ENCODE measurements at places on chromosomes 4 and X.

DNA sequence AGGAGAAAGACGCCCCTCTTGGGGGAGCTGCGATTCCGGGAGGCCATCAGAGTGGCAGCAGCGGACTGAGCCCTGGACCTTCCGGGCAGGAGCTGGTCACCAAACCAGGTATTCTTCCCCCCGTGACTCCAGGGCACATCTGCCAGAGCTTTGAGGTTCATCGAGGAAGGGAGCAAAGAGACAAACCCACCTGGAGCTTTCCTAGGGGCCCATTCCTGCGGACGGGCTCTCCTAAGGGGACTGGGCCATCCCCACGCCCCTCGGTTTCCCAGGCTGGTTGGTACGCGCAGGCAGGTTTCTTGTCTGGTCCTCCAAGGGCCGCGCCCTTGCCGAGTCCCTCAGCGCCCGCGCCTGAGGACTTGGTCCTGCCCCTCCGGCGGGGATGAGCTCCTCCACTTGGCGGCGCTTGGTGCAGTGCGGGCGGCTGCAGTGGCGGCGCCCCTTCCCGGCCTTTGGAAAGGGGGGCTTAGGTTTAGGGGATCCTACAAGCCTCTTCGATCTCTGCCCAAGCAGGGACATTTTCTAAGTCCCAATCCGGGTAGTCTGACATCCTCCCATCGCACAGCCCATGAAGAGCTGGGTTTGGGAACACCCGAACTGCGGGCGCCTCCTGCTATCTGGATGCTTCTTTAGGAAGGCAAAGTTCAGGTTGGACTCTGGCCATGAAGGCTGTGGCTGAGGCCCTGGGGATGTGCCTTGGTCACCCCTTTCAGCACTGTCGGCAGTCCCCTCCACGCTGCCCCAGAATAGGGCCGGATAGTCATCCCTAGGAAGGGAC is 538 bp downstream of the STBD1 start:
- no peak for DNase-seq

DNA sequence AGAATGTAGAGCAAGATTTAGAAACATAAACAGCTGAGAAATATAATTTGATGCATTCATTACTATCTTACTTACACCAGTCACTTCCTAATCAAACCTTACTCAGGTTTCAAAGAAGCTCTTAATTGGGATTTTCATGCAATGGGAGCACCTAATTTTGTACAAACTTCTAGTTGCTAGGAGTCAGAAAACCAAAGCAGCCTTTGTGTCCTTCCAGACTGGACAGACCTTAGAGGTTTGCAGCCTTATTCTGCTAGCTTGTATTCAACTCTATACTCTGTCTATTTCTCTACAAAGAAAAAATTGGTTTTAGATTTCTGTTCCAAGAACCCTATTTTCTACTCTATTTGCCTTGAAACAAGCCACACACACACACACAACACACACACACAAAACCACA is 19.4 kb downstream of the GABRA2 start:
- no peak for DNase-seq

DNA sequence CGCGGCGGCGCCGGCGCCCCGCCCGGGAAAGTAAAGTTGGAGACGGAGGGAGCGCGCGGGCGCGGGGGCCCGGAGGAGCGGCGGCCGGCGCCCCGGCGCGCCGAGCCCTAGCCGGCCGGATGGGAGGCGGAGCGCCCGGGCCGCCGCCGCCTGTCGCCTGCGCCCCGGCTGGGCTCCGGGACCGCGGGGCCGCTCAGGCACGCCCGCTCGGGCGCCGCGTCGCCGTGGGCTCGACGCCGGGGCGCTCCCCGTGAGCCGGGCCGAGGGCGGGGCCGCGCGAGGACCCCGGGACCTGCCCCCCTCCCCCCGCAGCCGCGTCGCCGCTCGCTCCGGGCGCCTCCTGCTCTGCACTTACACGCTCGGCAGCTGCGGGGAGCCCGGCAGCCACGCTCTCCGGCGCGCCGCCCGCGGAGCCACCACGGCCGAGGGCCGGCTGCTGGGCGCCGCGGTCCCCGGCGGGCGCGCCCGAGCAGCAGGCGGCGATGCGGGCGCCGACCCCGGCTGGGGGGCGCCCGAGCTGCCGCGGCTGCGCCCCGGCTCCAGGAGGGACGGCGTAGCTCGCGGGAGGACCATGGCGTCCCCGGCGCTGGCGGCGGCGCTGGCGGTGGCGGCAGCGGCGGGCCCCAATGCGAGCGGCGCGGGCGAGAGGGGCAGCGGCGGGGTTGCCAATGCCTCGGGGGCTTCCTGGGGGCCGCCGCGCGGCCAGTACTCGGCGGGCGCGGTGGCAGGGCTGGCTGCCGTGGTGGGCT is at the start of gene ADRA2C:
TSS of gene ADRA2C (plus strand) at position 350 of the 749 bp plus-strand sequence. CDS start at position 572, 222 bp downstream.
- DNase-seq: no peak

GRCh38 chr4:155964016-155964891 is 10.6 kb upstream of the CTSO start:
- DNase-seq: no peak

DNA sequence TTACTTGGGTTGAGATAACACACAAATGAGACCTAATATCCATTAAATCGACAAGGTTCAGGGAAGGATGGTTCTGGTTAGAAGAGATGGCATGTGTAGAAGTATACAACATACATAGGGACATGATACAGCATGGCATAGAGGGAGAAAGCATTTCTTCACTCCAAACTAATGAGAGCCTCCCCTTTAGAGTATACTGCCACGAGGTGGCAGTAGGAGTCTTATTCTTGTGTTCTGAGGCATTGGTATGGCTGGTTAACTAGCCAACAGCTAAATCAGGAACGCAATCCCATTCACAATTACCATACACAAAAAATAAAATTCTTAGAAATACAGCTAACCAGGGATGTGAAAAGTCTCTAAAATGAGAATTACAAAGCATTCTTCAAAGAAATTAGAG is 29.1 kb upstream of the TRO start:
- DNase-seq: peak; percentile 33

GRCh38 chrX:71612256-71612655 is 6.1 kb downstream of the CXCR3 start:
- no peak for DNase-seq

DNA sequence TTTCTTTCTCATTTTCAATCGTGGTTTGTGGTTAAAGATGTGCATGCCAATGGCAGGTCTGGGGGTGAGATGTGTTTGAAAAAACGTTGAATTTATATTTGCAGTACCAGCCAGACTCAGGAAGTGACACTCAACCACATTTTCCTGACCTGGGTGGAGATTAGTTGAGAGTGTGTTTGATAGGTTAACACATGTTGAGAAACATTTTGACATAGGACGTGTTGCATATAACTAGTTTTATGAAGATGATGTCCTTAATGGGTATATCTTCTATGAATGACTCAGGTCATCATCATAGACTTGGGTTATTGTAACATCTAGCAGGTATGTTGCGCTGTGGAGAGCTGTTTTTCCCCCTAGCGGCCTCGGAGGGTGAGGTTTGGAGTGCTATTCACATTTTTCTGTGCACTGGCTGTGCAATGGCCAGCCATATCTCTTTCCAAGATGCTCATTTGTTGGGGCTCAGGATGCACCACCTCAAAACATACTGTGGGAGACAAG is 21.7 kb upstream of the CD38 start:
- DNase-seq: peak; percentile 70

DNA sequence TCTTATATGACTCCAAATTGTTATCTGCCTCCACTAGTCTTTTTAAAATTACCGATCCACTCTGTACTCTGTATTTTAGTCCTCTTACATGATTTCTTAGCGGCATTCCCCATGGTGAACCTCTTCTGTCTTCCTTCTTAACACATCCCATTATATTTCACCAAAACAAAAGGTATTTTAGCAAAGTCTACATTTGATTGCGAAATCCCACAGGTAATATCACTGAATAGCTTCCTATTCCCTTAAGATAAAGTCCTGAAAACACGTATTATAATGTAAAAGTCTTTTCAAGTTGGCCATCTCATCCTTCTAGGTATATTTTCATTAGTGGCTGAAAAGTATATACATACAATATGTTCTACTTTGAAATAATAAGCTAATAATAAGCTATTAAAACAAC is 2016.0 kb upstream of the IGFBP7 start:
- DNase-seq: no peak

DNA sequence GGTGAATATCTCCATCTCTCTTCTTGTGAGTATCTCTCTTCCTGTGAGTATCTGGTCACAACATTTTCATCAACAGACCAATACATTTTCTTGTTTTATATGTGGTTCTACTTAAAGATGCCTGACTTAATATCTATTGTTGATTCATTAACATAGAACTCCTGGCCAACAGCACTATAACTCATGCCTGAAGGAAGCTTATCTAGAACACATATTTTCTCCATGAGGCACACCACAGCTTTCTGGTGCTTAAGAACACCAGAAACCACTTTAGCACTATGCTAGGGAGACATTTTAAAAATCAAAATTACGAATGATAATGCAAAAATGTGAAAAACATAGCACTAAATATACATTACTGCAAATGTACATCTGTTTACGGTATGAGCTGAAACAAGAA is 190.4 kb downstream of the GABRB1 start:
- DNase-seq: no peak

DNA sequence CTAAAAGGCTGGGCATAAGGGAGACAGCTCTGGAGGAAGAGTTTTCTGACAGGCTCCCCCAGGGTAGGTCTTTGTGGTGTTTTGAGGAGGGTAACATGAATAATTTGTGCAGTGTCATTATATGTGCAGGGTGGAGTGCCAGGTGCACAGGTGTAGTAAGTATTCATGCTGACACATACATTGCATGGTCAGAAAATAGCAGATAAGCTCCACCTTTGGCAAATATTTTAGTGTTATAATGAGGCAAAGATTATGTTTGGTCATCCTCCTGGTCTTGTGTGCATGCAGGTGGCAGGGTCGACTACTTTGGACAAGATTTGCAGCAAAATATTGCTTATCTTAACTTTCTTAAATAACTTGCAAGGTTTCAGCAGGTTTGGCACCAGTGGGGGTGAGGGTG is 910.4 kb upstream of the PCDH10 start:
- no peak for DNase-seq

DNA sequence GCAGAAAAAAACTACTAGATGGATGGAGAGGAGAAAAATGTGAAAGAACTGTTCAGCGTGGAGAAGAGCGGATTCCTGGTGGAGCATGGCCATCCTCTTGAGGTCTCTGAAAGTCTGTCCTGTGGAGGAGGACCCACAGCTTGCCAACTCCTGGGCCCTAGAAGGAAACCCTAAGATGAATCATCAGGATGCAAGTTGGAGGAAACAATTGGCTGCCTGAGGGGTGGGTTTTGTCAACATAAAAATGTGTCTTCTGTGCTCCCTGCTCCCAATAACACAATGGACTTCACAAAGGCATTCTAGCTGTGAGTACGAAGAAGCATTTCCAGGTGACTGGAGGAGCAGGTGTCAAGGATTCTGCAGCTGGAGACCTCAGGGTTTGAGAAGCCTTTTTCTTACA is 37.2 kb downstream of the CNGA2 start:
- DNase-seq: no peak

DNA sequence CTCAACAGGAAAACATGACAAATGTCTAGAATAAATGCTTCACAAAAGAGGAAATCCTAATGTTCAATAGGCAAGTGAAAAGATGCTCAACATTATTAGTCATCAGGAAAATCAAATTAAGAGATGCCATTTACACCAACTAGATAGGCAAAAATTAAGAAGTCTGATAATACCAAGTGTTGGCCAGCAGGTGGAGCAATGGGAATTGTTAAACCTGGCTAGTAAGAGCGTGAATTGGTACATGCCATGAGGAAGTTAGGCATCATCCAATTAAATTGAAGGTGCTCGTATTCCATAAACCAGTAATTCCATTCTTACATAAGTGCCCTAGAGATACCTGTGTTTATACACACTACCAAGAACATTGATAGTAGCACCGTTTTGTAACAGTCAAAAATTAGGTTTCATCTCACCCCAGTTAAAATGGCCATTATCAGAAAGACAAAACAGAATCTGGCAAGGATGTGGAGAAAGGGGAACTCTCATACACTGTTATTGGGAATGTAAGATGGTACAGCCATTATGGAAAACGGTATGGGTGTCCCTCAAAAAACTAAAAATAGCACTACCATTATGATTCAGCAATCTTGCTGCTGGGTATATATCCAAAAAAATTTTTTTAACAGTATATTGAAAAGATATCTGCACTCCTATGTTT is 14.0 kb upstream of the ZCCHC18 start:
- peak; percentile 53 for DNase-seq

DNA sequence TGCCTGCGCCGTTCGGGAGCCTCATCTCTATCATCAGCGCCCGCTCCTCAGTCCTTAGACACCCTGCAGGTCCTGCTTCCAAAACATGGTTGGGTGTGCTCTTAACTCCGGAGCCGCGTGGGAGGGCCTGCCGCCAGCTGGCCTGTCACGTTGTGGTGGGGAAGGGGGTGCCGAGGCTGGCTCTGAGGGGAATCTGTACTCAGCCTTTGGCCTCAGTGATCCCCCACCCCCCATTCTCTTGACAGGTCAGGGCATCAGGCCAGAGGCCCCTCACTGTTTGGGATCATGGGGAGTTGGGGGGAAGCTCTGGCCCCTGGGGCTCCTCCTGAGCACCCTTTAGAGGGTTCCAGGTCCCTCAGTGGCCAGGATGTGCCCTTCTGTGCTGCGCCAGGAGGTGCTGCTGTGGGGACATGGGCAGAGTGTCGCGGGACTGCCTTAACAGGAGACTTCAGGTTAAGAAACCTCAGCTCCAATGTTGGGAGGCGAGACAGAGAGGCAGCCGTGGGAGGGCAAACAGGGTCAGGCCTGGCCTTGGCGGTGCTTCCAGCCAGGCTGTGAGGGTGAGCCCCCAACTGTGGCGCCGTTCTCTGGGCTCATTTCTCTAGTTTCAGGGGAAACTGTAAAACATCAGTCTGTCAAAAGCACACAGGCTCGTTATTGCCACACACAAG is 33.5 kb downstream of the TRMT44 start:
- DNase-seq: peak; percentile 6

All from CD4-positive, alpha-beta T cell treated with Interleukin-15 for 1 hour (primary cell).